Endothelial cell (in vitro differentiated cells): ENCODE measurements at places on chromosomes 6 and 20. TPM values are rescaled to one million over a fixed set of nuclear protein-coding genes. Genes with fewer than 3 reads are reported as not detected.

Gene LINC00237
- total RNA-seq = not detected

Gene STK4
- total RNA-seq = 34.1 TPM

Gene MYBL2
- total RNA-seq = 20.8 TPM

Gene OOEP
- not detected for total RNA-seq

Gene RNF39
- total RNA-seq = not detected

Gene MEI4
- total RNA-seq = 0.38 TPM

Gene MCHR2
- not detected for total RNA-seq

Gene FERMT1
- total RNA-seq = 0.62 TPM
